ENCODE measurements at places on chromosomes 4 and X.

GRCh38 chr4:85658766-85659439 is 184.0 kb downstream of the ARHGAP24 start:
- no peak for DNase-seq

DNA sequence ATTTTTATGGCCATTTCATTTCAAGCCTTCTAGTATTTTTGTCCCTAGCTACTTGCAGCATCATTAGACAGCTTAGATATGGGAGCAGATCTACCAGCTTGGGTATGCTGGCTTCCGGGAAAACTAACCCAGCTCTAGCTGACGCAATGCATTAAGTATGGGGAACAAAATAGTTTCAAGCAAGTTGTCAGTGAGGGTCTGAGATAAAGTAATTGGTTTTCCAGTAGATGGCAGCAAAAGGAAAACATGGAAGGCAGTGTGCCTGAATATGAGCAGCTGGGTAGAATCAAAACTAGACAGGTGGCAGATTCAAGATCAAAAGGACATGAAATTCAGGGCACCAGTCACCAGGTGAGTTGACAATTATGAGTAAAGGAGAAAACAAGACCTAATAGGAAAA is 340.9 kb upstream of the CTSO start:
- DNase-seq, result no peak

DNA sequence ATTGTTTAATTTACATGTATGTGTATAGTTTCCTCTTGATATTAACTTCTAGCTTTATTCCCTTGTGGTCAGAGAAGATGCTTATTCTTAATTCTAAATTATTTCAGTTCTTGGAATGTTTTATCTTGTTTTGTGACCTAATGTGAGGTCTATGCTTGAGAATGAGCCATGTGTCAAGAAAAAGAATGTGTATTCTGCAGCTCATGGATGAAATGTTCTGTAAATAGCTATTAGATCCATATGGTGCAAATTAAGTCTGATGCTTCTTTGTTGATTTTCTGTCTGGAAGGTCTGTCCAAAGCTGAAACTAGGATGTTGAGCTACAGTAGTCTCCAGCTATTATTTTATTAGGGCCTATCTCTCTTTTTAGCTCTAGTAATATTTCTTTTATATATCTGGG is 187.3 kb upstream of the RASGEF1B start:
- no peak for DNase-seq

DNA sequence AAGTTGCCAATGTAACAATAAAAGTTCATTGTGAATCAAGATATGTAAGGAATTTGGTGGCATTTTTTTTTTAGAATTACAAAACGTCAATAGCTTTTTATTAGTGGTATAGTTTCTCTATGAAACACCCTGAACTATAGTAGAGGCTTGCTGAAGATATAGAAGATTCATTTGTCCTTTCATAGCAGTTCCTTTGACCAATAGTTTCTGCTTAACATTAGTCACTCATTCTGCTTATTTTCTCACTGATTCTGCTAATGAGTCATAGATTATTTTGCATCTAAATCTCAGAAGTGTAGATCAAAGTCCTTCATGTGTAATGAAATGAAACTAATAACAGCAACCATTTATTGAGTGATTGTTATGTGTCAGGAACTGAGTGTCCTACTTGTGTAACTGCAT is 205.0 kb upstream of the TET2 start:
- DNase-seq, result no peak

GRCh38 chr4:73870768-73871167 is 1.6 kb downstream of the CXCL1 start:
- no peak for DNase-seq

GRCh38 chr4:82698412-82698811 is 100.2 kb downstream of the SCD5 start:
- no peak for DNase-seq

DNA sequence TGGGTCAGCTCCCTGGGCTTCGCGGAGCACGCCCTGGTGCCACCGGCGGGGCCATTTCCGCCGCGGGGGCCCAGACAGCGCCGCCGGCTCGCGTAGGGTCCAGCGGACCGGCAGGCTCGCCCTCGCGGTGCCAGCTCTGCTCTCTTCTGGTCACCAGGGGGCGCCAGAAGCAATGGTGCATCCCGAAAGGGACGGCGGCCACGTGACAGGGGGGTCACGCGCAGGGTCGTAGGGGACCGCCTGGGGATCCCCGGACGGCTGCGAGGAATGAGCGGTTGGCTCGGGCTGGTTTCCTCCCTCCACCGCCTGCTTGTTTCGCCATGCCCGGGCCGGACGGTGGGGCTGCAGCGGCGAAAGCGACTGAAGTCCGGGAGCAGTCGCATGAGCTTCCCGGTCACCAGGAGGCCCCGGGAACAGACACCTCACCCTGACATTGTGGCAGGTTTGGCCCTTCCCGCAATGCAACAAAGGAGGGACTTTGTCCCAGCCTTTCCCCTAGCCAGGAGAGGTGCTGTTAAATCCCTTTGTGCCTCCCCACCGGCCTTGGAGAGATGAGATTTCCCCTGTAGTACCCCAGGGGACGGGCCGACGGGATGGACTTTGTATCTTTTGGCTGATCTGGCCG is 15.8 kb downstream of the ZCCHC12 start:
- DNase-seq, result no peak

- DNase-seq, result no peak
Measured at GRCh38 chr4:146269228-146269653, 54.9 kb downstream of the REELD1 start.

DNA sequence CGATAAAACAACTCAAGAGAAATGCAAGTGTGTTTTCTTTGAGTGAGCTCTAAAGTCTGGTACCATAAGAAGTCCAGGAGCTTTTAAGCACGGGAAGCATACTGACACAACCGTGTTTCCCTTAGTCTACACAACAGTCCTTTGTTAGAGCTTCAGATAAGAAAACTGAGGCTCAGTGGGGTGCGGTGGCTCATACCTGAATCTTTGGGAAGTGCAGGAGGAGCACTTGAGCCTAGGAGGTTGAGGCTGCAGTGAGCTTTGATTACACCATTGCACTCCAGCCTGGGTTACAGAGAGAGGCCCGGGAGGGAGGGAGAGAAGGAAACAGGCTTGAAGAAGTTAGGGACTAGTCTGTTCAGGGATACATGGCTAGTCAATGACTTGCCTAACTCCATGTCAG is 21.9 kb downstream of the LEF1 start:
- DNase-seq, result no peak

- no peak for DNase-seq
Measured at GRCh38 chr4:114302472-114302871, 296.1 kb upstream of the UGT8 start.

GRCh38 chr4:24144381-24144780 is 254.5 kb upstream of the PPARGC1A start:
- DNase-seq, result no peak

DNA sequence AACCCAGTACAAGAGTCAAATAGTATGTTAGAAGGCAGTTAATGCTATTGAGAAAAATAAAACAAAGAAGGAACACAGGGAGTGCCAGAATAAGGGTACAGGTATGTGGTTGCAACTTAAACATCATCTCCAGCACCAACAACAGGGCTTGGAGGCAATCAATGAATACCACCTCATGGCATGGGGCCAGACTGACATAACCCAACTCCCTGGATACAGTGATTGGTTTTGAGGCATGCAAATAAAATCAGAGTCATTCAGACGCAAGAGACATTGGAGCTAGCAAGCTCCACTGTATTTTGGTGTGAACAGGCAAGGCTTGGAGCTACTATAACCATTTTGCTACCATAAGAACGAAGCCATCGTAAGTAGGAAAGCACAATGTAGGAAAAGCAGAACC is 56.7 kb downstream of the PPP3CA start:
- DNase-seq, result no peak

DNA sequence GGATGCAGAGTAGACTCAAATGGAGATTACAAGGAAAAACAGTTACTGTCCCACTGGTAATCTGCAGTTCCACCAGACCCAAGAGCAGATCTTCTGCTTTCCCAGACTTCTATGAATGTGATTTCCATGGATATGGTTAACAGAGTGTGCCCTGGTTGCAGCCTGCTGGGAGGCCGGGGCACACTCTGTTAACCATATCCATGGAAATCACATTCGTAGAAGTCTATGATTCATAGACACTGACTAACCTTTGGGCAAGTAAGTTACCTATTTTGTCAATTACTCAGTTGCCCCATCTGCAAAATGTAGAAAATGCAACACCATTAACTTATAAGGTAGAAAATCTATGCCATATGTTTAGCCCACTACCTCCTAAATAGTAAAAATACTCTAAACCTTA is 443.1 kb upstream of the PITX2 start:
- no peak for DNase-seq

DNA sequence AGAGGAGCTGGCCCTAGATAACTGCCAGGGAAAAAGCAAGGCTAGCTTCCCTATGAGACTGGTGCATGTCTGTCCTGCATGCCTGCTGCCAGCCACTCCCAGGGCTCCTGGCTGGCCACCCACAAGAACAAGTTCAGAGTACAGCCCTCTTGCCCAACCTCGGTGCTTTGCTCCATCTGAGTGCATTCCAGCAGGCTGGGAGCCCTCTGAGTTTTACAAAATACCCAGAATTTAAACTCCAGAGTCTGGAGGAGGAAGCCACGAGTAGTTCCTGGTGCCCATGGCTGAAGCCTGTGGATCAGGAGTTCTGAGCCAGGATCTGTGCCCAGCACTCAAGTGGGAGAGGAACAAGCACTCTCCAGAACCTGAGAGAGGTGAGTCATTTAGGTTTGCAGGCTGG is 111.6 kb downstream of the MAGEE2 start:
- no peak for DNase-seq

DNA sequence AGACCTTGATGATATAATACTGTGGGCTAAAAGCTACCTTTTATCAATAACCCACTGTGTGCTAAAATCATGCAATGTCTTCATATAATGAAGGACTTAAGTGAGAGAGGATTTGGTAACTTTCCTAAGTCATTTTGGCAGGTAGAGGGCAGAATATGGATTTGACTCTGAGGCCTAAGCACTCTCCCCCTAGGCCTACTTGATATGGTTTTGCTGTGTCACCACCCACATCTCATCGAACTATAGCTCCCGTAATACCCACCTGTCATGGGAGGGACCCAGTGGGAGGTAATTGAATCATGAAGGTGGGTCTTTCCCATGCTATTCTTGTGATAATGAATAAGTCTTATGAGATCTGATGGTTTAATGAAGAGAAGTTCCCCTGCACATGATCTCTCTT is 229.7 kb downstream of the GBA3 start:
- DNase-seq, result no peak

GRCh38 chr4:125642645-125643044 is 327.9 kb downstream of the FAT4 start:
- no peak for DNase-seq

GRCh38 chr4:44046491-44046890 is 402.1 kb downstream of the KCTD8 start:
- no peak for DNase-seq

DNA sequence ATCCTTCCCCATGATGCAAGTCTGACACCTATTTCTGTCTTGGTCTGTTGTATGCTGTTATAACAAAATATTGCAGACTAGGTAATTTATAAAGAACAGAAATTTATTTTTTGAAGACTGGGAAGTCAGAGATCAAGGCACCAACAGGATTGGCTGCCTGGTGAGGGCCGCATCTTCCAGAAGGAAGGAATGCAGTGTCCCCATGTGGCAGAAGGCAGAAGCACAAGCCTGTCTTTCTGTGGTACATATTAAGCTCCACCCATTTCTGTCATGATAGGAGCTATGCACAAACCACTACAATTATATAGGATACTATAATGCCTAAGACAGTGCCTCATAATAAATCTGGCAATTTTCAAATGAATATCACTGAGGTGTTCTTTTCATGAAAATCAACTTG is 502.3 kb upstream of the DIAPH2 start:
- DNase-seq, result no peak

DNA sequence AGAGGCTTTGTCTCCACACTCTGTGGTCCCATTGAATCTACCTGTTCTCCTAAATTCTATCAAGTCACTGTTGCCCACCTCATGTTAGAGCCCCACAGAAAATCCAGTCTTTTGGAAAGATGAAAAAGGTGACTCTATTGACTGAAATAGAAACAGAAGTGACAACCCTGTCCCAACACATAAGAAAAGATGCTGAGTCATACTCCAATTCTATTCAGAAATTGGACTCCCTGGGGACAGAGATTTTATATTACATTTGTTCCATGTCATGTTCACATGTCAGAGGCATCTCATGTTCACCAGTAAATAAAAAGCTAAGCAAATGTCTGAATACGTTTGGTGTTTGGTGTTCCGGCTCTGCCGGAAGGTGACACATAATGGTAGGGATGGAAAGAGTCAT is 2.9 kb upstream of the GRPR start:
- no peak for DNase-seq

GRCh38 chr4:2417765-2418649 is at the start of gene ZFYVE28:
Gene ZFYVE28 (minus strand): TSS chr4:2418645. CDS start chr4:2418323, 322 bp downstream.
- DNase-seq, result no peak

DNA sequence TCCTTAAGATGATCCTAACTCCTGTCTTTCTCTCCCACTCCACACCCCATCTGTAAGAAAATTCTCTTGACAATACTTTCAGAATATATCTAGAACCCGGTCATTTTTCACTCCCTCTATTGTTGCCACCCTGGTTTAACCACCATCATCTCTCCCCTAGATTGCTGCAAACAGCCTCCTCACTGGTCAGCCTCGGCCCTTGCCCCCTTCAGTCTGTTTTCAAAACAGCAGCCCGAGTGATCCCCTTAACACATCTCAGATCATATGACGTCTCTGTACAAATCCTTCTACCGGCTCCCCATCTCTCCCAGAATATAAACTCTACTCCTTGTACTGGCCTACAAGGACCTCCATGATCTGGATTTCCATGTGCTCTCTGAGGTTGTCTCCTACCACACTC is 35.2 kb upstream of the F9 start:
- no peak for DNase-seq

GRCh38 chrX:123994730-123995129 is 33.2 kb downstream of the STAG2 start:
- DNase-seq, result no peak

GRCh38 chr4:177041356-177041755 is 248.6 kb upstream of the VEGFC start:
- DNase-seq, result no peak

DNA sequence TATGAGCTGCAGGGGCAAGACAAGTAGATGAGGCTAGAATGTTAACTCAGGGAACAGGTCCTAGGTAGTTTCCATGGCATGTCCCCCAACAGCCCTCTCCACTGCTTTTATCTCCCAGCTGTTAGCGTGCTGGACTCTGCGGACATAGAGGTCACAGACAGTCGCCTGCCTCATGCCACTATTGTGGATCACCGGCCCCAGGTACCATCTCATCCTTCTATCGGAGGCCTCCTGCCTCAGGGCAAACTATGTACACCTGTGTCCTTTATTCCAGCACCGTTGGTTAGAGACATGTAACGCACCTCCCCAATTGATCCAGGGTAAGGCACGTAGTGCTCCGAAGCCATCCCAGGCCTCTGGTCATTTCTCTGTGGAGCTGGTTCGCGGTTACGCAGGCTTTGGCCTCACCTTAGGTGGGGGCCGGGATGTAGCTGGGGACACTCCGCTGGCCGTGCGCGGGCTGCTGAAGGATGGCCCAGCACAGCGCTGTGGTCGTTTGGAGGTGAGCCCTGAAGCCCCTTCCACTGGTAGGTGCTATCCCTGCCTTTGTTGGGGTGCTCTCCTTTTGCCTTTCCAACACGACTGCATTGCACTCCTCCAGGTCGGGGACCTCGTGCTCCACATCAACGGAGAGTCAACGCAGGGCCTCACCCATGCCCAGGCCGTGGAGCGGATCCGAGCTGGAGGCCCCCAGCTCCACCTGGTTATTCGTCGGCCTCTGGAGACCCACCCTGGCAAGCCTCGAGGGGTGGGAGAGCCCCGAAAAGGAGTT is 2.2 kb downstream of the MAGIX start:
- DNase-seq, result no peak

- DNase-seq, result no peak
Measured at GRCh38 chr4:76326515-76326914, 20.0 kb downstream of the STBD1 start.

GRCh38 chr4:25524663-25525062 is 131.0 kb upstream of the SLC34A2 start:
- DNase-seq, result no peak

Measured in left renal cortex interstitium (tissue), 4 donors.